Activated T-helper 1 cell treated with anti-CD3 and anti-CD28 coated beads, Interleukin-2, amount 50 U/mL, for 16 hours (primary cell): ENCODE measurements at places on chromosomes 2 and 18.

DNA sequence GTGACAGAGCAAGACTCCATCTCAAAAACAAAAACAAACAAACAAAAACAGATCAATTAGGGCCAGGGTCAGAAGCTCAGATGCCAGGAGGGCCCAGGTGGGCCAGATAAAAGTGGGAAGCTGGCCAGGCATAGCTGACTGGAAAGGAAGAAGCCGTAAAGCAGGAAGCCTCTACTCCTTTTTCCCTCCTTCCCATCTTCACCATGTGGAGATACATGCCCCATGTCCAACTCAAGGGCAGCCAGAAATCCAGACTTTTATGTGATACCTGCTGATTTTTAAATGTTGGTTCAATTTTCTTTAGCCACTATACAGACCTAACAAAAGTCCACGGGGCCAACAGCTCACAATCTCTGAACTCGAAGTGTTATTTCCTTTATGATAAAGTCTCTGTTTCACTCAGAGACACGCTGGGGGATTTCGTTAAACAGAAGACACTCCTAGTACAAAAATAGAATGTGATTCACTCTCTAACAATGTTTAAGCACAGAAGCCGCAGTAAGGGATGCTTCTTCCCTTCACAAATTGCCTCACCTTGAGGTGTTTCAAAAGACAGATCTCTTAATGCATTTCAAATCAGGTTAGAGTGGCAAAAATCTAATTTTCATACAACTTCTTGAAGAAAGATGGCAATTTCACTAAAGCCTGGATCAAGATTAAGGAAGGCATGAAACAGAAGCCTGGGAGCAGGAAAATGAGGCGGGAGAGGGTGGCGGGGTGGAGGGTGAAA lies 14.0 kb downstream of the TMEM247 start:
- no peak for DNase-seq

- DNase-seq, result no peak
Observed at GRCh38 chr18:22591222-22591621, 173.5 kb upstream of the CTAGE1 start.

- no peak for DNase-seq
Observed at GRCh38 chr18:36249392-36249791, 48.1 kb upstream of the FHOD3 start.

DNA sequence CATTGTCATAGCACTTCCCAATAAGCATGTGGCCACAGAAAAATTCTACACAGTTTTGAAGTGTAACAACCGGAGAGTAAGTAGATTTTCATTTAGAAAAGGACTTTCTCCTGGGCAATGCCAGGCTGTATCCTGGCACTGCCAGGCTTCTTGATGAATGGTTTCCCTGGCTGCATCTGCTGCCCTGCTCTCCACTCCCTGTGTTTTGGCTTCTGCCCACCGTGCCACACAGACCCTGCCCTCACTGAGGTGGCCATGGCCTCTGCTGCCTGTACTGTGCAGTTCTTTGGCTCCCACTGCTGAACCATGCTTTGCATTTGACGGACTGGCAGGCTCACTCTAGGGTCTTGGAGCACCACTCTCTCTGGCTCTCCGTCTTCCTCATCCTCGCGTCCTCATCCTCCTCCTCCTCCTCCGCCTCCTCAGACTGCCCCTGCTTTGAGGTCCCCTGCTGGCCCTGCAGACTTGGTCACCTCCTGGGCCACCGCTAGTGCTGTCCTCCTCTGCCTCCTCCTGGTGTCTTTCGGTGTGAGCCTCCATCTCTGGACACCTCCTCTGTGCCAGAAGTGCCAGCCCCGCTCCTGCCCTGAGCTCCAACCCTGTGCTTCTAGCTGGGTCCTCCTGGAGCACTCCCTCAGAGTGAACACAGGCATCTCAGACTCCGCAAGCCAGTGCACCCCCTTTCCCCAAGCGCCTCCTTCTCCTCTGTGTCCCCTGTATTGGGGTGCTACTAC lies 45.9 kb upstream of the CNGA3 start:
- no peak for DNase-seq

DNA sequence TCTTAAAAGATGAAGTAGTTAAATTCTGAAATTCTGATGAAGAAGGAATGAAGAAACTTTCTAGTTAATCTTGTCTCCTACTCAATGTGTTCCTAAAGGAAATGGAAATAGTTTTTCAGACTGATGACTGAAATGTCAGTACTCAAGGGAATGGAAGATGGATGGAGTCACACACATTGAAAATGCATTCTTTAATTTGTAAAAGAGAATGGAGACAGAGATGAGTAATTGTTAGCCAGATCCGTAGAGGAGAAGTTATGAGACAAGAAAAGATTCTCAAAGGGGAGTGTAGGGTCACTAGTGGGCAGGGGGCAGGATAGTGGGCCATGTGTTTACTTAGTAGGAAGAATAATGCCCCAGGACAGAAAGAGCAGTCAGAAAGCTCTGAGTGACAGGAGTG lies 13.3 kb downstream of the ZSWIM2 start:
- DNase-seq, result no peak

- no peak for DNase-seq
Observed at GRCh38 chr2:56969513-56969912, 785.7 kb downstream of the CCDC85A start.

- no peak for DNase-seq
Observed at GRCh38 chr2:98607741-98608115, 584 bp downstream of the COA5 start.
